Activated CD4-positive, alpha-beta T cell treated with anti-CD3 and anti-CD28 coated beads, Interleukin-2, amount 50 U/mL, for 48 hours (primary cell): ENCODE measurements at places on chromosomes 5 and 9.

GRCh38 chr5:58800861-58801540, 218.1 kb downstream of the RAB3C start:
- DNase-seq: no peak

GRCh38 chr5:61744690-61745619, 412.9 kb downstream of the ZSWIM6 start:
- DNase-seq: no peak

GRCh38 chr5:74185599-74185998, 454.9 kb downstream of the ENC1 start:
- DNase-seq: no peak

DNA sequence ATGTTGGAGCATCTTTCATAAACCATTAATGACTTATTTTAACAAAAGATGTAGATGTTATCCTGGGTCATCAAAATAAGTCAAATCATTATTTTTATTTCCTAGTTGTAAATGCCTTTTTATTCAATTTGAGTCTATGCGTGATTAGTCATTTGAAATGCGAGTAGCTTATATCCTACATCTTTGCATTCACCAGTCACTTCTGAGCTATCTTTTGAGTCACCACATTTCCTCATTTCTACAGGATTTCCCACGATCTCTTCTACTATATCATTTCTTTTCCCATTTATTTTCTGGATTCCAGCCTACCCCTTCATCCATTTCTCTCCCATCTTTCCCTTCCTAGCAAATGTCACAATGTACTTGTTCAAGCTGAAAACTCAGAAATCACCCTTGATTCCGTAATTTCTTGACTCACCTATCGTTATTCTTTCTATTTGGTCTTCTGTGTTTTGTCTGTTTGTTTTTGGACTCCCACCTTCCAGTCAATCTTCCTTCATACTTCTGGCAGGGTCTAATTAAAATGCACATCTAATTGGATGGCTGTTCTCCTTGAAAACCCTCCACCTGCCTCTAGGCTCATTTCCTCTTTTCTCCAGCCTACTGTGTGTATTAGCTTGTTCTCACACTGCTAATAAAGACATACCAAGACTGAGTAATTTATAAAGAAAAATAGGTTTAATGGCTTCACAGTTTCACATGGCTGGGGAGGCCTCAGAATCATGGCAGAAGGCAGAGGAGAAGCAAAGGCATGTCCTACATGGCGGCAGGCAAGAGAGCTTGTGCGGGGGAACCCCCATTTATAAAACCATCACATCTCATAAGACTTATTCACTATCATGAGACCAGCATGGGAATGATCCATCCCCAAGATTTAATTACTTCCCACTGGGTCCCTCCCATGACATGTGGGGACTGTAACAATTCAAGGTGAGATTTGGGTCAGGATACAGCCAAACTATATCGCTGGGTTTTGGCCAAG, 112.4 kb downstream of the MEF2C start:
- no peak for DNase-seq

DNA sequence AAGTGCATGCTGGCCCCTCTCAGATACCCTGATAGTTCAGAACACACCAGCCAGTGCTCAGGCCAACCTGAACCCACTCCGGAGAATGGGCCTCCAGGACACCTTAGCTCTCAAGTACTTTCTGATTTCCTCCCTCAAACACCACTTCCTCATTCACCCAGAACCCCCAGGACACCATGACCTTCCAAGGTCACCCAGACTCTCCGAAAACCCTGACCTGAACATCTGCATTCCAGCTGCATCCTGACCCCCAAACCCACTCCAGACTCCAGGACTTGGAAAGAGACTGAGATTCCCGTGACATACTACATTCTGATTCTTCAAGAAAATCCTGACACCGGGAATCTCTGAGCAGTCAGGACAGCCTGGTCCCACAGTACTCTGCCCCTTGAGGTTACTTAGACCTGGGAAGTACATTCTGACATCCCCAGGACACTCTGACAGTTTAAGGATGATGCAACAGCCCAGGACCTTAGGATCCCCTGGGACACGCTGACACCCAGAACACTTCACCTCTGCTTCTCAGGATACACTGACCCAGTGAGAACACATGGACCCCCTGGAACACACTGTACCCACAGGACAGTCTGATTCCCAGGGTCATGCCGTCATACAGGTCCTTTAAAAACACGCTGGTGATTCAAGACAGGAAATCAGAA, 747 bp upstream of the PROP1 start:
- DNase-seq: no peak

GRCh38 chr5:99355881-99356280, 427.1 kb upstream of the CHD1 start:
- DNase-seq: no peak

DNA sequence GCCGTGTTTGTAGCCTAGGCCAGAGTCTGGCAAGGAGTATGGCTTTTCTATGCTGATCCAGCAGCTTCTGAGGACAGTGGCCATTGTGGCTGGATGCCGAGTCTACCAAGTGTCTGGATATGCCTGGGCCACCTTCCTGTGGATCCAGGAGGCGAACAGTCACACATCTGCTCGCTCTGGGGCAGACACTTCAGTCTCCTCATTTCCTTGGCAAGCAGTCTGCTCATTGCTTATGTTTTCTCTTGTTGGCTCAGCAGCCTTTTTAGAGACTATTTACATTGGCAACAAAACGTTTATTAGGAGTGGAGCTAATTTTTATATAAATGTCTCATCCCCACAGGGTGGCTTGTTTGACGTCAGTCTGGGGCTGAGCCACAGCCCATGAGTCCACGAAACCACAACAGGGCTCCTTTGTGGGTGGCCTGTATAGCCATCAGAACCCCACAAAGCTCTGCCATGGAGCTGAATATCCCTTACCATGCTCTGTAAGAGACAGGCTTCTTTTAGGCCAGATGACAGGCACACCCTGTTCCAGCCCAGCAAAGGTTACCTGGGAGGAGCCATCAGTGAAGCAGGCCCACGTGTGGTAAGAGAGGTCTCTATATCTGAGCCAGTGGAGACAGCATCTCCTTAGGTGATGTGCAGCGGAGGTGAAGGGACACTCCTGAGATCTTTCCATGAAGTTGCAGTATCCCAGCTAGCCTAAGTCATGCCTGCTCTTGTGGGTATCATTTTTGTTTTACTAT, 221.7 kb downstream of the DIRAS2 start:
- DNase-seq: no peak

DNA sequence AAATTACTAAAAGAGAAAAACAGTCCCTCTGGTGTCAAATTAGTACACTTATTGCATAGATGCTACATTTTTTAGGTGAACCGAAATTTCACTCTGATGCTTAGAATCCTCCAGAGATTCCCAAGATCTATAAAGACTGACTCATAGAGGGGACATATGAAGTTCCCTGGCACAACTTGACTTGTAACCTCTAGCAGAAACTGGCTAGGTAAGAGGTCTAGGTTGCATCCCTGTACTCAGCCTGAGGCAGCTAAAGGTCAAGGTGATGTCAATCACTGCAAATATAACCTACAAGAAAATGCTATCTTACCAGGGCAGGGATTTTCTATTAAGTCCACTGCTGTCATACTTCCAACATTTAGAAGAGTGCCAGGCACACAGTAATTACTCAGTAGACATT, 24.2 kb downstream of the HOMER1 start:
- no peak for DNase-seq

GRCh38 chr9:109771087-109771486, 8.9 kb upstream of the PALM2AKAP2 start:
- DNase-seq: no peak

GRCh38 chr5:93567424-93567823, 13.6 kb downstream of the NR2F1-AS1 start:
- no peak for DNase-seq

DNA sequence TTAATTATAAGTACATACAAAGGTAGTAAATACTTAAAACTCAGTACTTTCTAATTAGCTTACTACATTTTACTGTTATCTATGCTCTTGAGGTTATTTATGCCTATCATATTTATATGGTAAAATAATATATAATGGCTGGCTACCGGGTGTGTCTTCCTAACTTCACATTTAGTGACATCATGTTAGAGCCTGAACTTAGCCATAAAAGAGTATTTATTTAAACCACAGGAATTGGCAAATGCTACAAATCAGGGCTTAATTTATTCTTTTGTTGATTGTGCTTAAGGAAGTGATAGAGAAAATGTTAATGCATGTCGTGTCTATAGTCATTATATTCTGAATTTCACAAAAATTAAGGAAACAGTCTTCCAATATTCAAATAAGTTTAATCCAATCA, 73.1 kb downstream of the NDUFAF2 start:
- no peak for DNase-seq

DNA sequence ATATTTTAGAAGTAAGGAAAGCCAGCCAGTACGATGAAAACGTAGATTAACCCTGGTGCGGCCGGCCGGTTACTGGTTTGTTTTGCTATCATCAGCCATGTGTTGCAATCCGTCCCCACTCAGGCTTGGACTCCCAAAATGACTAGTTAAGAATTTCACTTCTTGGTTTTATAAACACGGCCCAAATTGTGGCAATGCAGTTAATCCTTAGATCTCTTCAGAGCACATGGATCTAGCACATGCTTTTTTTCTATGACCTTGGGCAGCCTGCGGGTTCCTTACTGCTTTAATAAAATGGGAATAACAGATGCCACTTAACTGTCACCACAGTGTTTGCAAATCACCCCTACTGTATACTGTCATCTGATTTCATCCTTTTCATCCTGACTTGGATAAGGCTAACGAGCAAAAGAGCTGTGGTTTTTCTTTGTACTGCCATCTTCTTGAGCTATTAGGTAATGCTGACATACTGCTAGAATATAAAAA, 1.5 kb downstream of the NDFIP1 start:
- DNase-seq: no peak

- no peak for DNase-seq
Measured at GRCh38 chr9:97848215-97848479, 4.9 kb upstream of the FOXE1 start.

DNA sequence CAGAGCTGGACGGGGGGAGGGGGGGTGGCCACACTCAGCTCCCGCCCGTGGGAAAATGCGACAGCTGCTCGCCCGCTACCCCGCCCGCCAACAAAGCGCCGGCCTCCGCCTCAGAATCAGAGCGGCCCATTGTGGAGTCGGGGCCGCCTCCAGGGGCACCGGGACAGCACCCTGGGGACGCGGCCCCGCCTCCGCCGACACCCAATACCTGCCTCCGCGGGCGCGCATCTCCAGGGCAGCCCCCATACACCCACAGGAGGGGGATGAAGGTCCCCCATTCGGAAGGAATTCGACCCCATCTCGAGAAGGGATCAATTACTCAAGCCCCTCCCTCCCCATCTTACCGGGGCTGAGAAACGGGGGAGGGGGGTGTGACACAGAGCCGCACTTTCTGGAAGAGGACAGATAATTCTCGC, 1.3 kb downstream of the NOTCH1 start:
- peak; percentile 72 for DNase-seq

DNA sequence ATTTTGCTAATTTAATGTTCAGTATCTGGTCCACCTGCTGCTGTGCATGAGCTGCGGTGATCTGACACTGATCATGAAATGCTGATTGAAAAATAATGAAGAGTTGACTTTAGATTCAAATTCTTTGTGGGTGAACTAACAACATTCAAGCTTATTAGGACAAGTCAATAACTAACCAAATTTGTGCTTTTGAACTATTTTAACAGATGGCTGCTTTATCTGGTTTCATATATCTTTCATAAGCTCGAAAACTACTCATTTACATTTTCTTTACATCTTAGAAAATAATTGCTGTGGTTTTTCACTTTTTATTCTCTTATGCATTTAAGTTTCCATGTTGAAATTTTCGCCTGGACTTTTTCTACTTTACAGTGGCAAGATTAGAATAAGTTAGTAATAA, 274.8 kb upstream of the CCNG1 start:
- DNase-seq: no peak

GRCh38 chr5:150404941-150405816, 7.5 kb downstream of the CD74 start:
- no peak for DNase-seq

- DNase-seq: no peak
Measured at GRCh38 chr5:54480296-54480695, 24.8 kb downstream of the HSPB3 start.

DNA sequence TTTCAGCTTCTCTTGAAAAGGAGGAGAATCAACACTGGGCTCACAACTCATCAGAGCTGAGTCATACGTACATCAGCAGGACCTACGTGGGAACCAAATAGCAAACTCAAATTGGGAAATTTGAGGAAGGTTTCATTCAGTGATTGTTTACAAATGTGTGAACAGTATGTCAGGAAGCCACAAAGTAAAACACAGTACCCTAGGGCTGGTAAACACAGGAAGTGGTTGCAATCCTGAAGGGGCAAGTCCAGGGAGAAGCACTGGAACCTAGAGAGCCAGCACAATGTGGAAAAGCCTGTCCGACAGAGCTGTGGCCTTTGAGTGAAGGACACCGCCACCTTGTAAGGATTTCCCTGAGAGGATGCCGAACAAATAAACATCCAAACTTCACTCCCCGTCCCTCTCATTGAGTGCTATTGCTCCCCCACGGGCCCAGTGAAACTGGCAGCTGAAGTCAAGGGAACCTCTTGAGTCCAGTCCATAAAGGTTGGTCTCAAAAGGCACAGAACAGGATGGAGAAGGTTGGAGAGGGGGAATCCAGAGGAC, 26.7 kb upstream of the RICTOR start:
- DNase-seq: no peak

DNA sequence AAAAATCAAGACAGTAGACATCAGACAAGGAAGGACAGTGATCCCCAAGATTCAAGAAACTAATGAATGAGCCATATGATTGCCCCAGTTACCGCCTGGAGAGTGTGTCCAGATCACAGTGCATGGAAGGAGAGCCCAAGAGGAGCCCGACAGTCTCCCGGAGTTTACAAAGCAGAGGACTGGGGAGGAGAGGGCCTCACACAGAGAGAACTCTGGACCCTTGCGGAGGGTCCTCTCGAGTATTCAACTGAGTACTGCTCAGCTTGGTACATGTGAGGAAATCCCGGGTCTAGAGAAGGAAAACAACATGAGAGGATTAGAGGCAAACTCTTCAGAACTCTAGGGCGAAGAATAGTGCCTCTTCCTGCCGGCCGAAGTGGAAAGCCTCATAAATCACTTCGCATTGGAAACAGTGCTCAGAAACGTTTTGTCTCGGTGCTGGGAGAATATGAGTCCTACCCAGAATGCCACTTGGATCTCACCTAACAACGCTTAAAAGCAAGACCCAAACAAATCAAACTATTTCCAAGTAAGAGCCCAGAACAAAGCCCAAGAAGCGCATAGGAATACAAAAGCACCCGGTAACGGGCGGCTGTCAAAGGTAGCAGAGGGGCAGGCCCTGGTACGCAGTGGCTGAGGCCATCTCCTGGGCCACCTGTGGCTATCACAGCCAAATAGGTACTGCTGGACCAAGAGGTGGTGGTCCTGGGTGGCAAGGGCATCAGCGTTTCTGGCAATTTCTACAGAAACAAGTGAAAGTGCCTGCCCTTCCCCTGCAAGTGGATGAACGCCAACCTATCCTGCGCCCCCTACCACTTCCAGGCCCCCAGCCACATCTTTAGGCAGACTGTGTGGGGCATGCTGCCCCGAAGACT, 36.0 kb downstream of the FAM78A start:
- DNase-seq: no peak

DNA sequence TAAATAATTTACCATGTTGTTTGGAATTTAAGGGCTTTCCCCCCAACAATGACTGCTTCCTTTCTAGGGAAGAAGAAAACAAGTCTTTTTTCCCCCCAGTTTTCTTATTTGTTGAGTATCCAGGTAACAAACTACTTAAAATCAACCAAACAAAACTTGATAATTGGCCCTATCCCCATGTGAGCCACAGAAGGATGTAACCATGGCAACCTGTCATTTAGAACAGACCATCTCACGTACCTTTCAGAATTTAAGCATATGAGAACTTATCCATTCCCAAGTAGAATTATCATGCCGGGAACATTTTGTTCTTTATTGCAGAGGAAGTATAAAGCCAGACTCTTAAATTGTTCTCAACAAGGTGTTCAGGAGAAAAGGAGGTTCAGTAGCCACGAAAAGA, 392.3 kb downstream of the CETN3 start:
- DNase-seq: no peak
